Uterus (tissue), 4 donors: ENCODE measurements at places on chromosomes 11 and 22. TPM values are rescaled to one million over a fixed set of nuclear protein-coding genes. Genes with fewer than 3 reads are reported as not detected.

DNA sequence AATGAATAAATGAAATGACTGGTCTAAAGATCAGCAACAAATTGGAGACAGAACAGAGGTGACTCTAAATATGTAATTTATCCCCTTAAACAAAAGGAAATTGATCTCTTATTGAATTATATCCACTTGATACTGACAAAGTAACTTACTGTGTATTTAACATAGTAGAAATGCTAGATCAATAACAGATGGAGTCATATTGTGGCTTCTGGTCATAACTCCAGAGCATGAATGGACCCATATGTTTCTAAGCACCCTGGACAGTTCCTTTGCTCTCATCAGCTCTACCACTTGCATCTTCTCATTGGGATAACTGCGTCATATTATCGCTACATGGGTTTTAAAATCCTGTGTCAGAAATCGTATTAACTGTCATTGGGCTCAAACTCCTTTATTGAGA is 222.3 kb downstream of the ETS1 start:
- no peaks in the 10 kb centered on the region for H3K27me3 ChIP-seq
- H3K27ac ChIP-seq, result no peak overlapping the region
- H3K4me3 ChIP-seq, result no peak overlapping the region
- no peak for DNase-seq

DNA sequence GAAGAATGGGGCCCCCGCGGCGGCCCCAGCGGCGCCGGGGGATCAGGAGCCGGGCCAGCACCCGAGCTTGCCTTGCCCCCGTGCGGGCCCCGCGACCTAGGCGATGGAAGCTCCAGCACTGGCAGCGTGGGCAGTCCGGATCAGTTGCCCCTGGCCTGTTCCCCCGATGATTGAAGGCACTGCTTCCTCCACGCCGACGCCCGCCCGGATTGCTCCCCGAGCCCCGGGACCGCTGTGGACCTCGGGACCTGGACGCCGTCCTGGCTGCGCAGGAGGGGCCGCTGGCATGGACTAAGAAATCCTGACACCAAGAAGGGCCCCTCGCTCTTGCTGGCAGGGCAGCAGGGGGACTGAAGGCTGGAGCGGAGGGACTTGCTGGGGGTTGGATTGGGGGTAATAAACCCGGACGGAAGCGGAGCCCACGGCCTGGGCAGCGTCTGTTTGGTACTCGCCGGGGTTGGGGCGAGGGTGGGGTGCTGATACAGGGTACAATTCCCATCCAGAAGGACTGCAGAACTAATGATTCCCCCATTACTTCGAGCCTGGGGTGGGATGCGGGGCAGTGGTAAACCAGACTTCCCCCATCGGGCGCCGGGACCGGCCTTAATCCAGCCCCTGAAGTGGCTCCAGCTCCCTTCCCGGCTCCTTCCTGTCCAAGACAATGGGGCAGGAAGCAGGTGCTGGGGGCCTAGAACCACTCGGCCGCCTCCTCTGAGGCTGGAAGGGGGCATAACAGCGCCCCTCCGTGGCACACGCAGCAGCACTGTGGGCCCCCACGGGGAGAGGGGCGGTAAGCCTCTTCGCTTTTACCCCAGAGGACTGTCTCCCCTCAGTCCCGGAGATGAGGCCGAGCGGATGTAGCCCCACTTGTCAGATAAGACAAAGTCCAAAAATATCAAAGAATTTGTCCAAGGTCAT is 1.0 kb downstream of the CCDC85B start:
- peaks cover 21% of the 10 kb centered on the region for H3K4me1 ChIP-seq
- H3K36me3 ChIP-seq, result no peaks in the 10 kb centered on the region

The TRPM5 gene
- not detected for total RNA-seq

The NAALADL1 gene
- 0.77 TPM for total RNA-seq

DNA sequence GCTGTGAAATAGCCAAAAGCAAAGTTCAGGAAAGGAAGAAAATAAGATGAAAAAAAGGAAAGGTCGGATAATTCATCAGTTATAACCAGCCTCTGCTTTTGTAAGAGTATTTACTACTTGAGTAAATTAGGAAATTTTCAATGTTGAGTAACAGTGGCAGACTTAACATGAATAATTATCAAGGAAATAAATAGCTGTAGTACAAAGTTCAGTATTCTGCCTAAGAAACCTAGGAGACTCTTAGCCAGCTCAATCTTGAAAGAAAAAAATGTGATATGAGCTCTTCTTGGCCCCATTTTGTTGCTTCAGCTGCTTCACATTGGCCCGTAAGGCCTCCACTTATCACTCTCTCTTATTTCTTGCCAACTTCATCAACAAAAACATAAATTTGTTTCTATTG is 17.0 kb upstream of the DNAJB7 start:
- no peak overlapping the region for H3K4me3 ChIP-seq
- no peaks in the 10 kb centered on the region for H3K27me3 ChIP-seq
- DNase-seq, result no peak
- H3K36me3 ChIP-seq, result no peaks in the 10 kb centered on the region
- no peaks in the 10 kb centered on the region for H3K4me1 ChIP-seq

GRCh38 chr11:106280036-106280435 is 202.6 kb downstream of the AASDHPPT start:
- no peak overlapping the region for H3K27ac ChIP-seq
- no peaks in the 10 kb centered on the region for H3K27me3 ChIP-seq
- no peaks in the 10 kb centered on the region for H3K36me3 ChIP-seq
